OCI-M1 (cell line): ENCODE measurements at places on chromosomes 16 and 17.

DNA sequence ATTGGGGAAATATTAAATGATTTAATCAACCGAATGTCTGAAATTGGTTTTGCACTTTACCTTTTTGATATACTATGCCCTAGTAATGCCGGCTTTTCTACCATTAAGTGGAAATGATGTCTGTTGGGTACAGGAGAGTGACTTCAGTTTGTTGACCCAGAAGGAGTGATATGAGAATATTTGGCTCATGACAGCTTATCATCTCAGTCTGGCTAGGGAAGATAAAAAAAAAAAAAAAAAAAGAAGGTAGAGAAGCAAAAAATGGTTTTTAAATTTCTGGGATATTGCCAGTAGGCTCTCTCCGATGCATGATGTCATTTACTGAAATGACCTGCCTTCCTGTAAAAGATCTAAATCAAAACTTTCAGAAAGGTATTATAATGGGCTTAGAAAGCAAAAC is 69.0 kb downstream of the CNTNAP4 start:
- DNase-seq = peak; percentile 93

- peak; percentile 53 for DNase-seq
Measured at GRCh38 chr16:76535-77272, 1.3 kb upstream of the MPG start.

GRCh38 chr17:59491353-59492090 is 73.9 kb upstream of the DHX40 start:
- DNase-seq = no peak

DNA sequence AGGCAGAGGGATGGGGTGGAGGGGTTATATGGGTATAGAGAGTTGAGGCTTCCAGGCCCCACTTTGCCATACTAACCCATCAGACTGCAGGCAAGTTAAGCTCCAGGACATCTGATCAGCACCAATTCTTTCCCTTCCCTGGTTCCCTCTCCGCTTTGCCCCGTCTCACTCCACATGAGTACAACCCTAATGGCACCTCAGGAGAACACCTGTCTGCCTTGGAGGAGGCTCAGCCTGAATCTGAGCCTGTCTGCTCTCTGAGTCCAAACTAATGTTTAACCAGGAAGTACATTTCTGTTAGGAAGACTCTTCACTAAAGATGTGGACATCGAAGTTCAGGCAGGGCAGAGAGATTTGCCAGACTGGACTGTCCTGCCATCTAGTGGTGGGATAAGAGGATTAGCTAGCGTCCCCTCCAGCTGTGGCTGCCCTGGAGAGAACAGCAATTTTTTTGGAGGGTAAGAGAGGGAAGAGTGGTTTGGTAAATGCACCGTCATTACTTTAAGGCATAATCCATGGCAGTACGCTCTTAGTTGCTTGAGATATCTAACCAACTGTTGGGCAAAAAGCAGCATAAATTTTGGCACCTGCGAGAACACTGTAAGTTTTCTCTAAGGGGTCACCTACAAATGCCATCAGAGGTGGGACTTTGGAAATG is 29.2 kb upstream of the LRRC75A start:
- DNase-seq = peak; percentile 85

DNA sequence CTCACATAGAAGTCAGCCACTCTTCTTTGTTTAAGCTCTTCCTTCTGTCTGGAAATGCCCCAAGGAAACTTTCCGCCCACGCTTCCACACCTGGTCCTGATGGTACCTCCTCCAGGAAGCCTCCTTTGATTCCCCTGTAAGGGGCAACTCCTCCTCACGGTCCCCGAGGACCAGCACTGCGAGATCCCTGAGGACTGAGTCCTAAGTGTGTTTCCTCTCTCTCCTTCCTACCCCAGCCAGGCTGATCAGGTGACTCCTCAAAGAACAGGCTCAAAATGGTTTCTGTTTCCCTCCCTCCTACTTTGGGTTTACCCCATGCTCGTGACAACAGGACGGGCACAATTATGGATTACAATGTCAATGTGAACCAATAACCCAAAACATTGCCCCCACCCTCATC is 63.0 kb upstream of the MED9 start:
- DNase-seq = no peak

DNA sequence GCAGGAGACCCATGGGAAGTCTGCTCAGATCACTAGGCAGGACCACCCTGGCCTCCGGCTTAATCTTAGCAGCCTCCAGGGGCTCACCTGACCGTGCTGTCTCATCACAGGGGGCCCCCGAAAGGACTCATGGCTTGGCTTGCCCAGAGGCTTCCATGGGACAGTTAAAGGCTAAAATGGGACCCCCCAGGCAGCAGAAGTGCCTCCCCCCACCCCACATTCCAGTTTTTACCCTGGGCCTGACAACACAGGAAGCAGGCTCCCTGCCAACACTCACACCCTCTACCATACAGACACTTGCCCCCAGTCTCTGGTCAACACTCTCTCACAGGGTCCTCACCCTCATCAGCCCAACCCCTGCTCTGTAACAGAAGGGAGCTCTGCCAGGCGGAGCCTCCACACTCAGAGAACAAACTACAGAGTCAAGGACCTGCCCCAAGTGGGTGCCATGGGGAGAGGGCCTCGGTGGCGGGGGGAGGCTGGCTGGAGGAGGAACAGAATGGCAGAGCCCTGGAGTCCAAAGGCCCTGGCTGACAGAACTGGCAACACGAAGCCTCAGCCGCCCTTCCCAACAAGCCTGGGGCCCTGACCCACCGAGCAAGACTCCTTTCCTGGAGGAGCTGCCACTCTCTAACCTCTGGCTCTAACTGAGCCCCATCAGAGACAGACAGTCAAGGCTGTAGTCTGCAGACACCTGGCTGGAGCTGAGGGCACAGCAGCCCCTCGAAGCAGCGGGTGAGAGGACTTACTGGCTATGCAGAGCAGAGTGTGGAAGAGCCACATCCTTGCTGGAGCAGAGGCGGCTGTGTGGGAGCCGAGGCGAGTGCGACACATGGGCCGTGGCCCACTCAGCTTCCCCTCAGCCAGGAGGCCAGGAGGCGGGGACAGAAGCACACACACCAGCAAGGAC is at the start of gene ITGAE:
Gene ITGAE (minus strand): TSS at position 827 of the 910 bp plus-strand sequence. CDS start 44 bp downstream, at position 783.
- no peak for DNase-seq

DNA sequence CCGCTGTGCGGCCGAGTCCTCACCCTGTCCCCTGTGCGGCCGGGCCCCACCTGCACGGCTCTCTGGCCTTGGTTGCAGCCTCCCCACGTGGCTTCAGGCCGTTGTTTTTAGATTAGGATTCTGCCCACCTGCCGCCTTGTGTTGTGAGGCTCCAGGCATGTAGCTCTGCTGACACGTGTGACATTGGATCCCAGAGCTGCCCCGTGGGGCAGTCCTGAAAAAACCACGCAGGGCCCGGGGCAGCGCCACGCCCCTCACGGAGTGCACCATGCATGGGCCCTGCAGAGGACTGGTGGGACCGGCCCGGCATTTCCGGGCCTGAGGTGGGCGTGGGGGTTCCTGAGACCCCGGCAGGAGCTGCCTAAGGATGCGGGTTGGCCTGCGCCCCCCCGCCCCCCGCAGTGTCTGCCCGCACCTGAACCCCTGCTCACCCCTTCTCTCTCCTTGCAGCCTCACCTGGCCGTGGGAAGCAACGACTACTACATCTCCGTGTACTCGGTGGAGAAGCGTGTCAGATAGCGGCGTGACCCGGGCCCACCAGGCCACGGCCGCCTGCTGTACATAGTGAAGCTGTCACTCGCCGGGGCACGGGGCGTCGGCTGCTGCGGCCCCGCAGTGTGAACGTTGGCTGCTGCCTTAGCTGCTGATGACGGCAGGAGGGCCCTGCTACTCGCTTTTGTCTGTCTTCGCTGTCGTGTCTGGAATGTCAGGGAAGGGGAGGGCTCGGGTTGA is 27.7 kb upstream of the CHMP6 start:
- DNase-seq = no peak

DNA sequence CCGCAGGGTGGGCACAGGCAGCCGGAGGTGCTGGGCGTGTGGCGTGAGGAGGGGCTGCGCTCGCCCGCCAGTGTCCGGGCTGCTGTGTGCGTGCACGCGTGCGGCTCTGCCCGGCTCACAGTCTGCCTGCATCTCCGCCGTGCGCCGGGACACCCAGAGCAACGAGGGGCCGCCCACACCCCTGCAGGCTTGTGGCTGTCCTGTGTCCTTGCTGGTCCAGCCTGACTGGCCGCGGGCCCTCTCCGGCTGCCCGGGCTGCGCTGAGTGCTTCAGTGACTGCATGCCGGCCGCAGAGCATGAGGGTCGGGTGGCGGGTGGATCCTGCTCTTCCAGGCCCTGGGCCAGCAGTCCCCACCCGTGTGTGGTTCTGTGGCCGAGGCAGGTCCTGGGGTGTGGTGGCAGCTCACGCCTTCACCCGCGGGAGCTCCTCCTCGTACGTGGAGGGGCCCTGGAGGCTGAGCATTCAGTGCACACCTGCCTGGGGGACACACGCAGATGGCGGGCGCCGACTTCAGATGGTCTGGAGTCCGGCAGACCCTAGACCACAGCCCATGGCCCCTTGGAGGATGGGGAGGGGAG is 12.4 kb downstream of the TPSG1 start:
- no peak for DNase-seq

- DNase-seq = no peak
Measured at GRCh38 chr17:78912082-78912481, 9.1 kb upstream of the CEP295NL start.

DNA sequence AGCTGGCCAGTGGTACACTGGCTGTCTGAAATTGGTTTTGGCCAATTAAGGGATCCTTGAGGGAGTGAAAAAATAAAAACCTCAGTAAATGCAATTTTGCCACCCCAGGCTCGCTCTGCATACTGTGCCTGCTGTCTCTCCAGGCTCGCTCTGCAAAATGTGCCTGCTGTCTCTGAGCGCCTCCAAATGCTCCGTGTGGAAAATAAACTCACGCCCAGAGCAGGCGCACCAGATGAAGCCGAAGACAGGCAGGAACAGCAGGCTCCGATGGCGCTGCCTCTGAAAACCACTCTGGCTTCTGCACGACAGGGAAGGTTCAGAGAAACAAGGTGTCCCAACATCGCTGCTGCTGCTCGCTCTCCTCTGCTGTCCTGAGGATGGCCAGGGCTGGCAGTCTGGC is 29.1 kb downstream of the SNN start:
- no peak for DNase-seq

GRCh38 chr17:892958-893357 is 86.6 kb downstream of the NXN start:
- DNase-seq = no peak

- no peak for DNase-seq
Measured at GRCh38 chr17:5629128-5629527, 44.8 kb upstream of the NLRP1 start.

DNA sequence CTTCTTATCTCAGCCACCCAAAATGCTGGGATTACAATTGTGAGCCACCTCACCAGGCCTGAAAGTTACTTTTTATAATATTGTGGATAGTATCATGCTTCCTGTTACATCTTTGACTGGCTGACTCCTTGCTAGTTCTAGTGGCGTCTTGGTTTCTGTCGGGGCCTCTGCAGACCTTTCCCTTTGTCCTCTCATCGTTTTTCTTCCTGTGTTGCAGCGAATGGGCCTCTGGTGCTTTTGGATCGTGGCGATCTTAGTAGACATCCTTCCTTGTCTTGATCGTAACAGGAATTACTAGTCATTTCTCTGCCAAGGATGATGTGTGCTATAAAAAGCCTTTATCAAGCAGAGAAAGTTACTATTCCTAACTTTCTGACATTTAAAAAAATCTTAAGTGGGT is 20.8 kb downstream of the ASPSCR1 start:
- DNase-seq = no peak

- DNase-seq = no peak
Measured at GRCh38 chr16:81443688-81444447, 740 bp upstream of the CMIP start.
